Tibial nerve (tissue), 4 donors: ENCODE measurements at places on chromosomes 1 and 21.

DNA sequence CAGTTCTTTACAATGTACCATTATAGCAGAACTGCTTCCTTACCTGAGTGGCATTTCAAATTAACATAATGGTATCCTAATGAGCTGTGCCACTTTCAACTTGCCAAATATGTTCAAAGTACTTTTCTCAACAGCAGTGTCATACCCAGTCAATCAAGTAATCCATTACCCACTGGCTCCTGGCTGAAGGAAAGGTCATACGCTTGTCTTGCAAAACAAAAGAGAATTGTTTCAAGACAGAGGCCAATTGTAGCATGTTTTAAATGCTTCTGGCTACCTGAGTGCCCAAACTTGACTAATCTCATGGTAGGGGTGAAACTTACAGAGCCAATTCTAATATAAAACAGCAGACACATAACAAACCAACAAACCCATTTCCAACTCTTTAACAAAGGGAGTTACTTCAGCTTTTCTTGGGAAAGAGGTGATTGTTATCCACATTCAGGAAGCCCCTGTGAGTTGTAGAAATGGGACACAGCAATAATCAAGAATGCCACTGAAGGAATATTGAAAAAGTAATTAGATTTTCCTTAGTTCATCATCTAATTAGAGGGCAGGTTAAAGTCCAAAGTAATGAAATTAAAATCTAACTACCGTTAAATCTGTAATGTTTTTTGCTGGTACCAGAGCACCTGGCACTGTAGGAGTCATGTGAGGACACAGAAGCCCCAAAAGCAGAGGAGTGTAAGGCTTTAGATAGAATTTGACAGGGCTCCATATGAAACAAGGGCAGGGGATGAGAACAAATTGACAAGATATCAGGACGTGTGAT, 241.9 kb downstream of the RWDD3 start:
- no peaks in the 10 kb centered on the region for H3K27me3 ChIP-seq
- no peak overlapping the region for H3K4me3 ChIP-seq
- H3K36me3 ChIP-seq = no peaks in the 10 kb centered on the region
- DNase-seq = no peak
- no peak overlapping the region for H3K27ac ChIP-seq

GRCh38 chr1:18479454-18479853, 1.3 kb upstream of the KLHDC7A start:
- H3K4me3 ChIP-seq = no peak overlapping the region
- H3K27me3 ChIP-seq = no peaks in the 10 kb centered on the region
- no peak overlapping the region for H3K27ac ChIP-seq
- no peaks in the 10 kb centered on the region for H3K36me3 ChIP-seq
- no peak for DNase-seq

- no peak overlapping the region for H3K27ac ChIP-seq
- H3K36me3 ChIP-seq = no peaks in the 10 kb centered on the region
- no peaks in the 10 kb centered on the region for H3K4me1 ChIP-seq
- DNase-seq = no peak
- no peak overlapping the region for H3K4me3 ChIP-seq
These were observed 381.0 kb downstream of the GPATCH2 start for GRCh38 chr1:217249857-217250256.

DNA sequence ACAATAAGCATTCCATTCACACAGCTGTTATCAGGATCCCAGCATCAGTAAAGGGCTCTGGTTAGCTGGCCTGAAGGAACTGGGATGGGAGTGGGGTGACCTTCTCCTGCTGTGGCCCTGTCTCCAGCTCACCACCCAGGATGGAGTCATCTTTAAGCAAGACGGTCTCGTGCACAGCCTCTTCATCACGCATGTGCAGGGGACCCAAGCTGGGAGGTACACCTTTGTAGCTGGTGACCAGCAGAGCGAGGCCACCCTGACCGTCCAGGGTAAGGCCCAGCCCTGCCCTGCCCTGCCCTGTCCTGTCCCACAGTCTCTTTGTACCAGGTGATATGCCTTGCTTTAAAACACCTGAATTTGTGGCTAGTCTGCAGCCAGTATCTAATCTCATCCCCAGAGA, 24.3 kb downstream of the IGFN1 start:
- no peak overlapping the region for H3K27ac ChIP-seq
- no peak for DNase-seq
- H3K27me3 ChIP-seq = no peaks in the 10 kb centered on the region
- no peaks in the 10 kb centered on the region for H3K36me3 ChIP-seq
- H3K4me3 ChIP-seq = no peak overlapping the region
- no peaks in the 10 kb centered on the region for H3K4me1 ChIP-seq

- H3K27ac ChIP-seq = no peak overlapping the region
- H3K4me3 ChIP-seq = no peak overlapping the region
- no peaks in the 10 kb centered on the region for H3K36me3 ChIP-seq
- no peaks in the 10 kb centered on the region for H3K4me1 ChIP-seq
These were observed 261.1 kb downstream of the CAMTA1 start for GRCh38 chr1:7046314-7046713.

DNA sequence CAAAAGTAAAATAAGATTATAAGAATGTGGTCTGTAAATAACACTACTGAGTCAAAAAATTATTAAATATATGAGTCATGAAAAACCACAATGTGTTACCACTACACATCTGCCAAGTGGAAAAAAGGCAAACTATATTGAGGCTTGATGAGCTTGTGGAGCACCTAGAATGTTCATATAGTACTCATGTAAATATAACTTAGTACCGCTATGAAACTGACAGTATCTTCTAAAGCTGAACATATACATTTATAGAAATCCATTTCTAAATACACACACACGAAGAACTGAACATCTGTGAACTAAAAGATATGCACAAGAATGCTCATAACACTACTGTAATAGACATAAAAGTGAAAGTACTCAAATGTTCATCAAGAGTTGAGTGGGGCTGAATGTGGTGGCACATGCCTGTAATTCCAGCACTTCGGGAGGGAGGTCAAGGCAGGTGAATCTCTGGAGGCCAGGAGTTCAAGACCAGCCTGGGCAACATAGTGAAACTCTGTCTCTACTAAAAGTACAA, 18.5 kb upstream of the GBP3 start:
- H3K27ac ChIP-seq = no peak overlapping the region
- DNase-seq = no peak
- no peaks in the 10 kb centered on the region for H3K4me1 ChIP-seq
- no peak overlapping the region for H3K4me3 ChIP-seq

GRCh38 chr1:186653312-186653711, 26.9 kb downstream of the PTGS2 start:
- H3K27ac ChIP-seq = no peak overlapping the region
- no peak overlapping the region for H3K4me3 ChIP-seq
- H3K36me3 ChIP-seq = no peaks in the 10 kb centered on the region
- no peaks in the 10 kb centered on the region for H3K4me1 ChIP-seq
- DNase-seq = no peak

- H3K27ac ChIP-seq = no peak overlapping the region
- no peaks in the 10 kb centered on the region for H3K36me3 ChIP-seq
- no peaks in the 10 kb centered on the region for H3K4me1 ChIP-seq
- H3K27me3 ChIP-seq = no peaks in the 10 kb centered on the region
- no peak overlapping the region for H3K4me3 ChIP-seq
- DNase-seq = no peak
These were observed 34.1 kb upstream of the C1orf21 start for GRCh38 chr1:184352776-184353175.
